ENCODE measurements at places on chromosomes 2 and 18. TPM values are rescaled to one million over a fixed set of nuclear protein-coding genes. Genes with fewer than 3 reads are reported as not detected.

The NTSR2 gene
- total RNA-seq, result not detected

The LCT gene
- 0.05 TPM for total RNA-seq

The OBSL1 gene
- 0.60 TPM for total RNA-seq

The CGREF1 gene
- total RNA-seq, result 2.6 TPM

The NXPH2 gene
- not detected for total RNA-seq

The PLB1 gene
- 0.10 TPM for total RNA-seq
